ENCODE measurements at places on chromosomes 16 and 17.
A peak's percentile ranks its signal among the peaks of the same experiment; 100 is the strongest.

DNA sequence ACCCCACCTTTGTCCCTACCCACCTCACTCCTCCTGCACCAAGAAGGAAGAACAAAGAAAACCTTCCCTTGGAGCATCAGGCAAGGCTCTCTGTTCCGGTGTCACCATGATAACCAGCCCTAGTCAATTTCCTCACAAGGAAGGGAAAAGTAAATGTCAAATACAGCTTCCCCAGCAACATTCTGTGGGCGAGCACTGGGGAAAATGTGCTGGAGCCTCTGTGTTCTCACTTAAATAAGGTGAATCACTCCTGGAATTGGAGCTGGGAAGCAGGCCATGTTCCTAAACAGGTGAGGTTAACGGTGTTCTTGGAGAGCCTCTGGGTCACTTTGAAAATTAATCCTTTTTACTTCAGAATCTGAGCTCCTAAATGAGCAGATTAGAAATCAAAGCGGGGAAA, 427.9 kb upstream of the ERCC4 start:
- no peak for DNase-seq

GRCh38 chr17:57504208-57504607, 240.9 kb downstream of the CCDC182 start:
- no peak for DNase-seq

- no peak for DNase-seq
Observed at GRCh38 chr16:66366433-66367299, at the start of gene CDH5. TSS of gene CDH5 (plus strand) at chr16:66366691. CDS start at chr16:66379338, 12,647 bp downstream.

- no peak for DNase-seq
Observed at GRCh38 chr17:45050481-45051059, 862 bp downstream of the DCAKD start.

DNA sequence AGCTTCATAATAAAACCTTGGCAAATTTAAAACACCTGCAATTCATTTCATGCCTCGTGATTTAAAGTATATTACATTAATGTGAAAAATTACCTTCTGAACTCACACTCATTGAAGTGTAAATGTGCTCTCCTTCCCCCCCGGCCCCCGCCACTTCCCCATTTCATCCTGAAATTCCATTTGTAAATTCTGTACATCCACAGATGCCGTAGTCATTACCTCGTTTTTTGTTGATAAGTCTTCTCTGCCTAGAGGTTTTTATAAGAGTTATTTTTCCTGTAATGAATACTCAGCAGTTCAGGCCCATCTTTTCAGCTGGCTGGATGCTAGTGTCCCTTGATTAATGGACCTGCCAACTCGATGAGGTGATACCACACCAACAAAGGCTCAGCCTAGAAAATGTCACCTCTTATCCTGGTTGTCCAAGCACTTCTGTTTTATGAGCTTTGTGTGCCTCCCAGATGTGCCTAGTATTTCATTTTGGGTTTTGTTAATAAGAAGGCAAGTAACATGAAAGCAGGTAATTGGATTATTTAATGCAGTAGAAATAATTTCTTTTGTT, 64.8 kb upstream of the KIFC3 start:
- DNase-seq, result no peak

DNA sequence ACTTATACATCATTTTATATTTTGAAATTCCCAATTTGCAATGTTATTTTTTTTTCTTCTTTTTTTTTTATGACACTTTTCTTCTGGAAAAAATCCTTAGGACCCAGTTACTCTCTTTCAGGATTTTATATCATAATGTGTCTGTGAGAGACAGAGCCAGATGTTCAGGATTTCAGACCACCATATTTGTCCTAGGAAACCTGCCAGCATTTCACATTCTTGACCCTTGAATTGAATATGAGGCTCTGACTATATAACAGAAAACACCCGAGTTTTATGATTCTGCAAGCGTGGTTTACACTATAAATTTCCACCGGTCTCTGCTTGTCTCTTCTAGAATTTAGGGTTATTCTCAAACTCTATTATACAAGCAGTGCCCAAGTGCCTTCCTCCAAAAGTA, 621.0 kb downstream of the WWOX start:
- DNase-seq, result no peak

DNA sequence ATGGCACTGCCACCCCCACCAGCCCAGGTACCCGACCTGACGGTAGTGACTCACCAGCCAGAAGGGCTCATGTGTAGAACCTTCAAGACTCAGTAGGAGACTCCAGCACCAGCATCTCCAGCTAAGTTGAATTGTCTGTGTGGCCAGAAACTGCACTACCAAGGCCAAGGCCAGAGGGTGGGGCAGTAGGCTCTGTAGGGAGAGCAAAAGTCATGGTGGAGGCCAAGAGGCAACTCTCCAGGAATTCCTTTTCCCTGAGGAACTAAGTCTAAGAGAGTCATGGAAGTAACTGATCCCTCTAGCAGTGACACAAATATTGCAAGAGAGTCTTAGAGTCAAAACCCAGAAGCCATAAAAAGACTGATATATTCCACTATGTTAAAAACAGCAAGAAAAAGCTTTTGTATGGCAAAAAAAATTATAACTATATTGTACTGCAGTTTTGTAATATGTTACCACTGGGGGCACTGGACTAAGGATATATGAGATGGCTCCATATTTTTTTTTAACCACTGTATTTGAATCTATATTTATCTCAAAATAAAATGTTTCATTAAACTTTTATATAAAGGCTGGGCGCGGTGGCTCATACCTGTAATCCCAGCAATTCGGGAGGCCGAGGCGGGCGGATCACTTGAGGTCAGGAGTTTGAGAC, 30.2 kb upstream of the GUCY2D start:
- no peak for DNase-seq

- DNase-seq, result no peak
Observed at GRCh38 chr17:71494062-71494855, 626.6 kb upstream of the SOX9 start.

DNA sequence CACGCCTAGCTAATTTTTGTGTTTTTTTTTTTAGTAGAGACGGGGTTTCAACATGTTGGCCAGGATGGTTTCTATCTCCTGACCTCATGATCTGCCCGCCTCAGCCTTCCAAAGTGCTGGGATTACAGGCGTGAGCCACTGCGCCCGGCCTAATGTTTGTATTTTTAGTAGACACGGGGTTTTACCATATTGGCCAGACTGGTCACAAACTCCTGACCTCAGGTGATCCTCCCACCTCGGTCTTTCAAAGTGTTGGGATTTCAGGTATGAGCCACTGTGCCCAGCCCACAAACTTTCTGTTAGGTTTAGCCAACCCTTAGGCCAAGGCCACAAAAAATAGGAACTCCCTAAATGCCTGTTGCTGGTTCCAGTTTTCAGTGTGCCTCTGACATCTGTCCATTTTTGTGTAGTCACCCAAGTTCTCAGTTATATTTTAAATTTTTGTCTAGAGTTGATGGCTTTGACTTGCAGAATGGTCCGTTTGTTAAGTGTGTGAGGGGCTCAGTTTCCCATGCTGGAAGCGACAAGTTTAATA, 12.7 kb downstream of the CCL16 start:
- DNase-seq, result no peak

- DNase-seq, result no peak
Observed at GRCh38 chr17:77207689-77208216, 67.0 kb downstream of the SEC14L1 start.

- no peak for DNase-seq
Observed at GRCh38 chr17:26792486-26792885, 501.4 kb upstream of the WSB1 start.

DNA sequence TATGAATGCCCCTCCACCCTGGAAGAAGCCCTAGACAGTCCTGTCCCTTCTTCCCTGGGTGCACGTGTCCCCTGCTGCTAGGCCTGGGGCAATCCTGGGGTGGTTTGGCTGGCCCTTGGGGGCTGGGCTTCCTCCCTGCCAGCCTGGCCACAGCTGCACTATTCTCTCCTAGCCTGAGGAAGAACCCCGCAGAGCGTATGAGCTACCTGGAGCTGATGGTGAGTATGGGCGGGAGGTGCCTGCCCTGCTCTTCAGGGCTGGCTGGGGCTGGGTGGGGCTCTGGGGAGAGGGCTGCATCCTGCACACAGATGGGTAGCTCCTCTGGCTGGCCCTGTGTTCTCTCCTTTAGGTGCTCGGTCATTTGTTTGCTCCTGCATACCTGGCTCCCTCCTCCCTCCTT, 28.8 kb downstream of the MAP2K3 start:
- no peak for DNase-seq

DNA sequence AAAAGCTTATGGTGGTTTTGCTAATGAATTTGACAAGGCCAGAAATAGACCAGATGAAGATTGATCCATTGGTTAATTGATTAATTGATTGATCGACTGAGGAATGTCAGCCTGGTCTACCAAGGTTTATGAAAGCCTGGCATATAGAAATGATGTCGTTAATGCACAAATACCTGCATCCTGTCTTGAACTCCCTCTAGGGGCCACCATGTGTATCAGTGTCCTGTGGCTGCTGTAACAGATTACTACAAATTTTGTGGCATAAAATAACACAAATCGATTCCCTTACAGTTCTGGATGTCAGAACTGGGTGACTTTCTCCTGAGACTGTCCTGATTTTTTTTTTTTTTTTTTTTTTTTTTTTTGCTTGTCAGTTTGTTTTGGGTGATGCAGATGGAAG, 553.2 kb downstream of the MAF start:
- DNase-seq, result no peak

GRCh38 chr17:74493331-74493833, 26.9 kb downstream of the CD300A start:
- DNase-seq, result peak; percentile 44

DNA sequence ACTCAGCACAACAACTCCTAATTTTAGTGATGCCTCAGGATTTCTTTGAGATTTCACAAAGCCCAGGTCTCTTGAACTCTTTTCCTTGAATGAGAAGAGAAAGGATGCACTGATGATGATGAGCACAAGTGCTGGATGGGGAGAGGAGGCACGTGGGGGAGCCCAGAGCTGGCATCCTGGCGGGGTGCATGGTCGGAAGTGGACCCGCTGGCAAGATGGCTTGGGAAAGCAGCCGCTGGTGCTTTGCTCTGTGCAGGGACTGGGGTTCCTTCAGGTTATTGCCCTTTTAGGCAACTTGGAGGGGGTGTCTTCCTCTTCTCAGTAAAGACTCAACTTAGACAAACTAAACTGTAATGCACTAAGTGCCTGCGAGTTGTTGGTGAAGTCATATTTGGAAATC, 22.3 kb downstream of the CALB2 start:
- no peak for DNase-seq

GRCh38 chr17:39151943-39152818, 744 bp upstream of the PLXDC1 start:
- no peak for DNase-seq

- no peak for DNase-seq
Observed at GRCh38 chr17:47962901-47963300, 5.2 kb upstream of the PRR15L start.

DNA sequence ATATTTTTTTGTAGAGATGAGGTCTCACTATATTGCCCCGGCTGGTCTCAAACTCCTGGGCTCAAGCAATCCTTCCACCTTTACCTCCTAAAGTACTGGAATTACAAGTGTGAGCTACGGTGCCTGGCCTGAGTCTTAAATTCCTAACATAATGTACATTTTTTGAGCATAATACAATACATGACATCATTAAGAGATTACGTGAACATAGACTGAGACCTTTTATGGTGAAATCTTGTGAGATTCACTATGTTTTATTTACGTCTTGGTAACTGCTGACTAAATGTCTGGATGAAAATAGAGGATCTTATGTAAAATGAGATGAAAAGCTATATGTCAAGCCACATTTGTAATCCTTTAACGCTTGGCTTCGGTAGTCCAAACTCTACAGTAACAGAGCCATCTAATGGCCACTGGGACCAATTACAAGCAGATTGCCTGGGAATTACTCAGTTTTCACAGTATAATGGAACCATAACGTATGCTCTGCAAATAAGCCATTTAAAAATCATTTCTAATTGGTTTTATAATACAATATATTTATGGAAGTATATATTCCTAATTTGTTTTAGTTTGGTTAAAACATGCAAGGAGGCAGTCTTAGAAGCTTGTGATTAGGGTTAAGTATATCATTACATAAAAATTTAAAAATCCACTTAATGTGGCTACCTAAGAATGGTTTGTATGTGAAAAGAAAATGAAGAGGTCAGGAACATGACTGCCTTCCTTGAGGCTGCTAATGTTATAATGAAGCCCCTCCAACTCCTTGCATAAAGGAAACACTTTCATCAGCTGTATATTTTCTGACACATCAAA, 8.1 kb upstream of the EFCAB13 start:
- DNase-seq, result peak; percentile 28

DNA sequence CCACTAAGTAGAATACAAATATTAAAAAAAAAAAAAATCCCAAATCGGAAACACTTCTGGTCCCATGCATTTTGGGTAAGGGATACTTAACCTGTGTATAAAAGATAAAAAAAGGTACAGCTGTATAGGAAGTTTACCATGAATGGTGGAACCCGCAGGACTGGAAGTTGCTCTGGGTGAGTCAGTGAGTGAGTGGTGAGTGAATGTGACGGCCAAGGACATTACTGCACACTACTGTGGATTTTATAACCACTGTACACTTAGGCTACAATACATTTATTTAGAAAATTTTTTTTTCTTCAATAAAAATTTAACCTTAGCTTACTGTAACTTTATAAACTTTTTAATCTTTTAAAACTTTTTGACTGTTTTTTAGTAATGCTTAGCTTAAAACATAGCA, 71.3 kb upstream of the BCAR1 start:
- no peak for DNase-seq

- DNase-seq, result no peak
Observed at GRCh38 chr16:9378876-9379275, 287.4 kb downstream of the HAPSTR1 start.

- DNase-seq, result no peak
Observed at GRCh38 chr17:7081341-7082062, 1.5 kb upstream of the CLEC10A start.

GRCh38 chr16:68279726-68280558, 15.6 kb downstream of the SLC7A6 start:
- no peak for DNase-seq

GRCh38 chr17:77512062-77512946, 371.5 kb downstream of the SEC14L1 start:
- DNase-seq, result no peak

DNA sequence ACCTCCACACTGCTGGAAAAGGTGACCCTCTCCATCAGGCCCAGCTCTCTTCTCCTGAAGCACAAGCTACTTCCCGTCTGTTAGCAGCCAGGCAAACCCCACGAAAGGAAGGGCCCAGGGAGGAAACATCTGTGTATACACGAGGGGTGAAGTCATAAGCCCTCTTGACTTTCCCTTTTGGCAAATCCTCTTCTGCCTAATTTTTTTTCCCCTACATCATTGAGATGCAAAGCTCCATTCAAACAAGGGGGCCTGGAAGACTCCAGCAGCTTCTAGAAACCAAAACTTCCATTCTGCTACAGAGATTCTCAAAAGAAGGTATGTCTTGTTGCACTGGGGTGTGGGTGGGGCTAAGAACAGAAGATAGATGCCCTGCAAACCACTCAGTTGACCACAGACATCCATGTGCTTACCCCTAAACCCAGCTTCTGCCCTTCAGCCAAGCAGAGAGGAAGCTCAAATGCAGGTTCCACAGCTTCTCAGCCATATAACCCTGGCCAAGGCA, 145.6 kb upstream of the RCVRN start:
- DNase-seq, result peak; percentile 58

DNA sequence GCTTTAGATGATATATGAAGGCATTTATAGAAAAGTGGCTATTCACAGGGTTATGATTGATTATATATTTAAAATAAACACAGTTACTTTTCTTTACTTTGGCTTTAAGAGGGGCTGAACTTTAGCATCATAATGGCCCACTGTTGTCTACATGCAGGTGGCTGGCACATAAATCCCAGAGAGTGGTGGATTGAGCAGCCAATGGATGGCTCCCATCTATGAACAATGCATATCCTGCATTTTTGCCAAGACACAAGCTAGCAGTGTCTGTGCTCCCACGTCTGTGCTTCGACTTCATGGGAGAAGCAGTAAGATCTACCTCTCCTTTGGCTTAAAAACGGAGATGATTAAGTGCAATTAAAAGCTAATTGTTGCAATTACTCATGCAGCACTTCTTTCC, 373.2 kb upstream of the CDH11 start:
- DNase-seq, result no peak

Data from NCI-H524 treated with DMSO at 0.1 percent for 48 hours (cell line).